CD4-positive, alpha-beta T cell treated with Interferon alpha-2 for 1 hour (primary cell): ENCODE measurements at places on chromosomes 3 and 15.

GRCh38 chr3:159765860-159766294, 222.8 kb upstream of the IL12A start:
- no peak for DNase-seq

GRCh38 chr3:112813723-112814171, 32.9 kb downstream of the CD200R1L start:
- peak; percentile 20 for DNase-seq

DNA sequence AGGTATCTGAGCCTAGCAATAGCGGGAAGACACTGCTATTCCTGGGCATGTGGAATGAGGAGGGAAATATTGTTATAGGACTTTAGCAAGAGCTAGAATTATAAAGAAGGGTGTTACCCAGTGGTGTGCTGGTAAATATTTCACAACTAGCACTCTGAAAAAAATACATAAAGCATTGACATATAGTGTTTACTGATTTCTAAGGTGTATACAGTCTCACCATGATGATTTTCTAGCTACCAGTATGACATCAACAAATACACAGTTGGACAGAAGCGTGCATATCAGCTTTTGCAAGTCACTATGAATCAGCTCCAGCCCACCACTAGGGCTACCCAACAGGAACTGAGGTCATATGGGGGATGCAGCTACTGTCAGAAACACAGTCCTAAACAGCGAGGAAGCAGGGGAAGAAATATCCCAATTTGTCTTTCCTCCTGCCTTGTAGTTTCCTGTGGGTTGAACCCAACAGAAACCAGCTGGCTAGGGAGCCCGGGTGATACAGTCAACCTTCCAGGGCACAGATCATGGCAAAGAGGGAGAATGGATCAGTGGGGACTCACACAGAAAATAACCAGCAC, 39.6 kb downstream of the HGD start:
- no peak for DNase-seq

GRCh38 chr3:112888381-112889085, 41.9 kb upstream of the CD200R1L start:
- DNase-seq, result no peak

DNA sequence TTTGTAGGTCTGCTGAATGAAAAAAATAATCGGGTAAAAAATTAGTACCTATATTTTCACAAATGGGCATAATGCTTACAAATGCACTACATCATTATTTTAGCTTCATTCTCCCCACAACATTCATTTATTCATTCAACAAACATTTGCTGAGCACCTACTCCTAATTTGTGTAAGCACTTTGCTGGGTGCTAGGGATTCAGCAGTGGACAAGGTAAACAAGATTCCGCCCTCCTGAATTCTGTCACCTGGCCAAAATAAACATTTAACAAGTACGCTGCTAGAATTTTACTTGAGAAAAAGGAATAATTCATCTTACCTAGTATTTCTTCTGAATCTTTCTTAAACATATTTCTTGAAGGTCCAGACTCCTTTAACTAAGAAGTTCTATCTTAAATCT, 72.1 kb downstream of the TIGIT start:
- no peak for DNase-seq

DNA sequence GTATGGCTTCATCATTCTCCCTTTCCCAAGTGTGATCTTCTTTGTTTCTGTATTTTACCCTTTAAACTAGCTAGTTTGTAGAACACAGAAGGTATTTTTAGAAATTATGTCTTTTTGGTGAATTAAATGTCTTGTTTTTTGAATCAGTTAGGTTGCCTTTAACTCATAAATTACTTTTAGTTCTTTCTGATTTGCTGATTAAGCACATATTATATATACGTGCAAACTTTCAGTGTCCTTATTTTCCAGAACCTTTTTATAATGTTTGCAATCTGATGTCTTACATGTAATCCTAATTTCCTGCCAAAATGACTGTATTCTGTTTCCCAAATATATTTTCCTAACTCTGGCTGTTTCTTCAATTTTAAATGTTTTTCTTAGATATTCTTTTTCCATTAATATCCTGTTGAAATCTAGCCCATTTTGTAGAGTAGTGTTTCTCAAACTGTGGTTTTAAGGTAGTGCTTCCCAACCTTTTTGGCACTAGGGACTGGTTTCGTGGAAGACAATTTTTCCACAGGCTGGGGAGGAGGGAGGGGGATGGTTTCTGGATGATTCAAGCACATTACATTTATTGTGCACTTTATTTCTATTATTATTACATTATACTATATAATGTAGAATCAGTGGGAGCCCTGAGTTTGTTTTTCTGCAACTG, 51.8 kb downstream of the CHD2 start:
- DNase-seq, result no peak

DNA sequence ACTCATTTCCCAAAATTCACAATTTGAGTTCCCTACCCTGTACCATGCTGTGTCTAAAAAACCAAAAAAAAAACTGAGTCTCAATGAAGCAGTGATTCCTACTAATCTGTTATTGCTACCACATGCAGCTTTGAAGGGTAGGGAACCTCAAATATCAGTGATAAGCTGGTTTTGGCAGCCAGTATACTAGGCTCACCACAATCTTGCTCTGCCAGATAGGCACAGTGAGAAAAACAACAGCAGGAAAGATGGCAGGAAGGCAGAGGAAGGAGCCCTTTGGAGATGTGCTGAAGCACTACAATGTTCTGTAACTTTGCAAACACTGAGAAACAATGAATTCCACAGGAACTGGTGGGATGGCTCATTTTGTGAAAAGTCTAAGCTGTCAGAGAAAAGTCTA, 96.9 kb upstream of the UBP1 start:
- no peak for DNase-seq

DNA sequence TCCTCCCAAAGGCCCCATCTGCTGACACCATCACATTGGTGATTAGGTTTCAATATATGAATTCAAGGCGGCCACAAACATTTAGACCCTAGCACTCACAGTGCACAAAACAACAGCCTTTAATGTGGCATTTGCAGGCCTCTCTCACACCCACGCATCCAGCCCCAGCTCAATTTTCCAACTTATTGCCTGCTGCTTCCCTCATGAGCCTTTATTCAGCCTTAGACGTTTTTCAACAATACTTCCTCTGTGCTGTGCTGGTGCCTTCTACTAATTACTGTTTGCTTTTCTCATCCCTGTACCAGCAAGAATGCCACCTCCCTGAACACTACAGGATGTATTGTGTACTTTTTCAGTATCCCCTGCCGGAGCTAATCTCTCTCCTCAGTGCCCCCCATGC, 334.6 kb downstream of the GABRB3 start:
- no peak for DNase-seq

DNA sequence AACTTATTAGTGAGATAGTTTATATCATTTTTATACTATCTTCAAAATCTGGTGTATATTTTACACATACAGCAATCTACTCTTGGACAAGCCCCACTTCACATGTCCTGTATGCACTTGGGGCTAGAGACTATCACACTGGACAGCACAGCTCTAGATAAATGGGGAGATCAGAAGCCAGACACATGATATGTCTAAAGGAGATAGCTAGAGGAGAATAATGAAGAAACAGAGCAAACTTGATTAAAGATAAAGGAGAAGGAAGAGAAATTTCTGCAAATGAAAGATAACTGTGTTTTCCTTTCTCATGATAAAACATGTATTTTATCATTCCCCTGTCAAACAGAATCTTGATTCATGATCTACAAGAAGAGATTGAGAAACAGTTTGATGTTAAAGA, 13.0 kb downstream of the CPA3 start:
- no peak for DNase-seq

- no peak for DNase-seq
These were observed 71.0 kb upstream of the ANKRD34C start for GRCh38 chr15:79211481-79211880.

GRCh38 chr3:6733699-6734394, 127.1 kb upstream of the GRM7 start:
- DNase-seq, result no peak

DNA sequence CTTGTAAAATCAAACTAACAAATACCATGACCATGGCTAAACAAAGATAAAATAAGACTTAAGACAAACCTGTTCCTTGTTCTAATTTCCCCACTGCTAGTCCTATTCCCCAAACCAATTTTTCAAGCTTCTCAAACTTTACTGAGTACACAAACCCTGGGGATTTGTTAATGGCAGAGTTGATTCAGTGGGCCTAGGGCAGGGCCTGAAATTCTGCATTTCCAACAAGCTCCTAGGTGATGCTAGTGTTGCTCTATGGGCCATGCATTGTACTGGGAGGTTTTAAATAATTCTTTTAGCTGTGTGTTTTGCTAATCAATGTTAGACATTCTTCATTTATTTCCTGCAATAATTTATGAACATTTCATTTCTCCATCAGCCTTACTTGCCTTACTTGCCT, 13.3 kb upstream of the CCR9 start:
- DNase-seq, result no peak

DNA sequence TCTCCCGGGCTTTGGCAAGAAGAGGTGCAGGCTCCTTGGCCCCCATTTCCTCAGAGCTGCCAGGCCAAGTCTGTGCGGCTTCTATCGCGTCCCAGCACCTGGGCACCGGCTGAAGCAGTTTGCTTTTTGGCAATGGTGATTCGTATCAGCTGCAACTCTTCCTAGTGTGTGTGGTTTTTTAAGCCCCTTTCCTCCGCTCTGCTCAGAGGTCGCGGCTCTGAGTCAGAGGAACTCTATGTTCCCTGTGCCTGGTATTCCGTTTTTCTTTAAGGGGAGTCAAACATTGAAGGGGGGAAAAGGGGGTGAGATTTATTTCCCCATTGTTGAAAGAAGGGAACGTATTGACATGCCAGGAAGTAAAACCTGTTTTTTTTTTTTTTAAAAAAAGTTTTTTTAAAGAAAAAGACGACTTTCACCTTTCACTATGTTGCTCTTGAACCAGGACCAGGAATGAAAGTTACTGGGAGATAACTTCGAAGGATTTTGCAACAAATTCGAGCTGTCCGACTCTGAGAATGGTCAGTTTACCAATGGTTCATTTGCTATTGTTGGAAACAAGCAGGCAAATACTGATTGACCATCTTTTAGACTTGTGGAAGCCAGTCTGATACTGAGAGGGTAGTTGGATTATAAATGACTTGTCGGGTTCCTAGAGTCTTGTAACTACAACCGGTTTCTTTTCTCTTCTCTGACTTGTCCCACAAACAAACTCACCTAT, 1.1 kb downstream of the ARMC8 start:
- peak; percentile 10 for DNase-seq

DNA sequence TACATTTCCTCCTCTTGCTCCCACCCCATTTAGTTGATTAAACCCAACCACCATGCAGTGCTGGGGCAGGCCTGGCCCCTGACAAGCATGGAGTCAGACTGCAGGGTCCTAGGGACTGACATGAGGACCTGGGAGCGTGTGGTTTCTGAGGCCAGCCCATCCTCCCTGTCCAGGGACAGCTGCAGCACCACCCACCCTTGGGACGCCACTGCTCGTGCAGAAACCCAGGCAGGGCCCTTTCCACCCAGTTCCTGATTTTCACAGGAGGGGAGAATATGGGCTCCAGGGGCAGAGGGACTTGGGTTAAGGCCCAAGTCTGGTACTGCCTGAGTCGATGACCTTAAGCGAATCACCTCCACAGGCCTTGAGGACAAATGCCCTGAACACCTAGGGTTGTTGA, 23.7 kb downstream of the PLXND1 start:
- DNase-seq, result no peak

DNA sequence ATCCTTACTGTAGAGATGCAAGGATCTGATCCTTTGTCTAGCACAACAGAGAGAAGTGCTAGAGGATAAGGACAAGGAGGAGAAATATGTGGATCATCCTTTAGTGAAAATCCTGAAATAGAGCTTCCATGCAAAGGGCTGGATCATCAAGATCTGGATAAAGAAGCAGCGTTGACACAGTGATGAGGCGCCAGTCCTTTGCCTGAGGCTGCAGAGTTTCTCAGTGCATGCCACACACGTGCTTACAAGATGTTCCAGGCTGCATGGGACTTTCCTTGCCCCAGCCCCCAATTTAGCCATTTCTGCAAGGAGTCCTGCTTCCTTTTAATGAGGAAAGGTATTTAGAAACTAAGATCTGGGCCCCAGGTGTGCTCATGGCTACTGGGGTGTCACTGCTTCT, 7.2 kb upstream of the ABTB1 start:
- DNase-seq, result no peak

GRCh38 chr3:158769952-158770740, 31.7 kb upstream of the MFSD1 start:
- DNase-seq, result no peak

- DNase-seq, result no peak
These were observed 40.0 kb downstream of the TKT start for GRCh38 chr3:53215816-53216215.

- DNase-seq, result no peak
These were observed 216.0 kb downstream of the DIPK2A start for GRCh38 chr3:144187531-144188210.

DNA sequence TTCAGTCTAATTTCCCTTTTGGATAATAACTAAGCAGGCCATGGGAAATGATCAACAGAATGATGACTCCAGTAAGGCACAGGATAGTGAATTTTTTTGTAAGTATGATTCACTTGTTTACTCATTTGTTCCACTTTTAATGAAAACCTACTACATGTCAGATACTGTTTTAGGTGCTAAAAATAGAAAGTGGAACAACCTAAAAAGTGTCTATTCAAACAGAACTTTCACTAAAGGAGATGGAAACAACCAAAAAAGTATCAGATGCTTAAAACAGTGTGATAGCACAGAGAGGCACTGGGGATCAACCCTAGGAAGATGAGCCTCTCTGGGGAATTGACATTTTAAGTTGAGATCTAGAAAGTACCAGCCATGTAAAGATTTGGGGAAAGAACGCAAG, 11.1 kb downstream of the RYK start:
- no peak for DNase-seq

DNA sequence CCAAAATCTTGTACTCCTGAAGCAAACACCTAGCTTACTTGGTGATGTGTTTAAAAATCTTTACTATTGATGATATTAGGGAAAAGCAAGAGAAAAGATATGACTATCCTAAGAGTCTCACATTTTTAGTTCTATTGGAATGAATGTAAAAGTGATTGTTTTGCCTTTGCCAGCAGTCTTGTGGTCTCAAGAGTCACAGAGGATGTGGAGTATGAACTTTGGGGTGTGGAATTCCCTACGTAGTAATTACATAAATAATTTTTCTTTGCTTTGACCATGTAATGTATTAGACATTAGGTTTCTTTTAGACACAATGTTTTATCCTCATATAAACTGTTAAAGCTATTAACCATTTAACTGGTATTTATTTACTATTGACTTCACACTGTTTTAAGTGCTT, 387.6 kb downstream of the NAALADL2 start:
- no peak for DNase-seq

DNA sequence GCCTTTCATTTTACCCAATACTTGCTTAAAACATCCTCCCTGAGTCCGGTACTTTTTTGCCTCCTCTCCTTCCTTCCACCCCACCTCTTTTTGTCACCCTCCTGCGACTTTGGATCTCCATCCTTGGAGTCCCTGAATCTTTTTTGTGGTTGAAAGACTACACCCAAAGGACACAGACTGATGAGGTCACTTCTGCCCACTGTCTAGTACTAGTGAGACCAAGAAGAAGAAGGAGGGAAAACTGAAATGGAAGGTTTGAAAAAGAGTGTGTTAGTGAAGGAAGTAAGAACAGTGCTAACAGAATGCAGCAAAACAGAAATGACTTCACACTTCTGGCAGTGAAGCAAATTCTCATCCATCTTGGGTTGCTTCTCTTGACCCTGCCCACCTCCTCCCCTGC, 6.6 kb downstream of the B3GNT5 start:
- no peak for DNase-seq

GRCh38 chr15:50119063-50120040, at the start of gene ATP8B4:
TSS of gene ATP8B4 (minus strand) at chr15:50119233. CDS start at chr15:50106966, 12,267 bp downstream.
- no peak for DNase-seq
